GM12865 (cell line): ENCODE measurements at places on chromosomes 16 and 17.

- DNase-seq = no peak
Measured at GRCh38 chr16:53084746-53085334, 30.0 kb downstream of the CHD9 start.

DNA sequence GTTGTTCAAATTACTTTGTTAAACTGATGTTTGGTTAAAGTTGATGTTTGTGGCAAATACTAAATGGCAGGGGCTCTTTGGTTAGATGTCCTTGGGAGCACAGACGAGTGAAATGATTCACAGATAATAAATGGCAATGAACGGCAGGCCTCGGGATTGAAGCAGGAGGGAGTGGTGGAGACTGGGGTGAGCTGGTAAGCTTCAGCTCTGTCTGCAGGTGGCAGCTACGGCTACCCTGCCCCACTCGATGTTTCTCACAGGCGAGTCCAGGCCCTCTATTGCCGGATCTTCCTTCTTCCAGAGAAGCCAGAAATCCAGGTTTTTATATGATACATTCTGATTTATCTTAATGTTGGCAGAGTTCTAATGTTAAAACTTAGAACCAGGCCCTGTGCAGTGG, 144.8 kb upstream of the CACNG5 start:
- DNase-seq = no peak

DNA sequence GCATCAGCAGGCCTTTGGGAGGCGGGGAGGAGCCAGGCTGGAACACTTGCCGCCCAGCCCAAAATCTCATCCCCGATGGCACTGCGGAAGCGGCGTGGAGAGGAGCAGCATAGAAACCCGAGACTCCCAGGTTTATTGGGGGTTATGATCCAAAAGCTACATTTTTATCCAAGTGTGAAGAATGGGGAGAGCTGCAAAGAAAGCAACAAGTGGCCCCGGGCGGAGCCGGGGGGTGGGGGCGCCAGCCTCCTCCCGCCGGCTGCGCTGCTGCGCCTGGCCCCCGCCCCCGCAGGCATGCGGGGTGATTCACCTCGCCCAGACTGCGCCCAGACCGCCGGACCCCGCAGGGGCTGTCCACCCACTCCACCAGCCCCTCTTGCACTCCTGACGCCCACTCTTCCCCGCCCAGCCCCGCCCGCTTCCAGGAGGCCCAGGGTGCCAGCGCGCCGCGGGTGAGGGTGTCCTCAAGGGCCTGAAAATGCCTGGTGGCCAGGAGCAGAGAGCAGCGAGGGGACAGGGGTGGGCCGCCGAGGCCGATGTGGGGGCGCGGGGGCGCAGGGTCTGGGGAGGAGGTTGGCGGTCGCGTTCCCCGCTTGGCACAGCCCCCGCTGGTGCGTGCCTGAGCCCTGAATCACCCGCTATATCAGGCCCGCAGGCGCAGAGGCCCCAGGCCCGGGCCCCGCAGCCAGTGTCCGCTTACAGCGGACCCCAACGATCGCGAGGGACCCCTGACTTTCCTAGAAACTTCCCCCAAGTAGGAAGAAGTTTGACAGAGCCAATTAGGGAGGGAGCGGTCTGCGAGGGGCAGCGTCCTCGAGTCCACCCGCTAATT, 1.3 kb downstream of the CAVIN1 start:
- no peak for DNase-seq

- DNase-seq = peak; percentile 16
Measured at GRCh38 chr17:47218896-47219430, 9.8 kb downstream of the MYL4 start.

GRCh38 chr17:10614536-10615155, 42.5 kb downstream of the MYH3 start:
- DNase-seq = peak; percentile 46

DNA sequence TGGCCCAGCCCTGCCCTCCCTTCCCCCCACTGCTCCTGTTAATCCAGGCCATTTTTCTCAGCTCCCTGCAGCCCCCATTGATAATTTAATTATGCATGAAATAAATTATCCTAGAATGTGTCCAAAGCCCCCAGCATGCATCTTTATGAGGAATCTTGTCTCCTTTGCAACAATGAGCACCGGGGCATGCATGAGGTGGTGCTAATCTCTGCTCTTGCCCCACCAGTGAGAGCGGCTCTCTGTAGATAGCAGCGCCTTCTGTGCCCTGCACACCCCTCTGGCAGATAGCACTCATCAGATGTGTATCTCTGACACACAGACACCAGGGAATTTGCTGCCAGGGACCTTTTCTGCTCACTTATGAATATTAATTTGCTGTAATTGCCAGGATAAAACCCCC, 140.2 kb upstream of the CDC42EP4 start:
- DNase-seq = no peak

GRCh38 chr16:62033065-62033464, 3.2 kb downstream of the CDH8 start:
- no peak for DNase-seq

GRCh38 chr16:2474877-2475412, at the start of gene TBC1D24:
Gene TBC1D24, plus strand, starts transcription at chr16:2475127. Its CDS starts 21,022 bp downstream, at chr16:2496149.
- peak; percentile 92 for DNase-seq

DNA sequence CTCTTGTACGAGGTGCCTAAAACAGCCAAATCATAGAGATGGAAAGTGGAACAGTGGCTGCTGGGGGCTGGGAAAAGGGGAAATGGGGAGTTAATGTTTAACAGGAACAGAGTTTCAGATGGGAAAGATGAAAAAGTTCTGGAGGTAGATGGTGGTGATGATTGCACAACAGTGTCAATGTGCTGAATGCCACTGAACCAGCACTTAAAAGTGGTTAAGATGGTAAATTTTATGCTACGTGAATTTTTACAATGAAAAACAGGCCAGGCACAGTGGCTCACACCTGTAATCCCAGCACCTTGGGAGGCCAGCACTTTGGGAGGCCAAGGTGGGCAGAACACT, 130.4 kb downstream of the C16orf78 start:
- DNase-seq = no peak
